Amygdala (tissue), 56 donors: ENCODE measurements at places on chromosomes 5 and 9.

DNA sequence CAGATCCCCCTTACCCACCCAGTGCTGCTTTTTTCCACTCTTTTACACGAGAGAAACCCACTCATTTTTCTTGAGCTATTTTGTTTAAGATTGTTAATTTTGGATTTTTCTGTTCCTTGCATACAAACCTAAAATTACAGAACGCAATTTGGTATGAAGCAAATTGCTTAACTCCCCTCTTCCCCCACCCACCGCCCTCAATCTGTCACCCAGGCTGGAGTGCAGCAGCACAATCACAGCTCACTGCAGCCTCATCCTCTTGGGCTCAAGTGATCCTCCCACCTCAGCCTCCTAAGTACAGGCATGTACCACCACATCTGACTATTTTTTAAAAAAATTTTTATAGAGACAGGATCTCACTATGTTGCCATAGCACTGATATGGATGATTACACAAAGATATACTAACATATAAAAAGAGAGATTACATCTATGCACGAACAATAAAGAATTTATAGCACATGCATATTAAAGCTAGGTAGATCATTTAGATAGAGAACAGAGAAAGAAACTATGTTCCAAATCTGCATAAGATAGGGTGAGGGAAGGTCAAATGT is 203.6 kb downstream of the PIK3R1 start:
- no peak for DNase-seq

DNA sequence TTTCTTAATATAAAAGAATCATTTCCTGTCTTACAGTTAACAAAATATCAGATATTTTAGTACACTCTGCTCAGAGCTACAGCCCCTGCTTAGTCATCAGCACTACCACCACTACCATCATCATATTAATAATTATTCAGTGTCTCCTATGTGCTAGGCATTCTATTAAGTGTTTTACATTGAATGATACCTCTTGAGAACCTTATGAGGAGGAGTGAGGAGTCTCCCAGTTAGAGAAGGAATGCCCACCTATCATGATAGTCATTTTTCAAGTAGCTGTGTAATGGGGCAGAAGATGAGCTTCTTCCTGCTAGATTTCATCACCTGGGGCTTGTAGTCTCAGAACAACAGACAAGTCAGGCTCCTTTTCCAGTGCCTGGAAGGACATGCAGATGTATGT is 238.0 kb downstream of the TRIM32 start:
- no peak for DNase-seq

- DNase-seq: no peak
Observed at GRCh38 chr5:401146-402034, 41.6 kb upstream of the EXOC3 start.

DNA sequence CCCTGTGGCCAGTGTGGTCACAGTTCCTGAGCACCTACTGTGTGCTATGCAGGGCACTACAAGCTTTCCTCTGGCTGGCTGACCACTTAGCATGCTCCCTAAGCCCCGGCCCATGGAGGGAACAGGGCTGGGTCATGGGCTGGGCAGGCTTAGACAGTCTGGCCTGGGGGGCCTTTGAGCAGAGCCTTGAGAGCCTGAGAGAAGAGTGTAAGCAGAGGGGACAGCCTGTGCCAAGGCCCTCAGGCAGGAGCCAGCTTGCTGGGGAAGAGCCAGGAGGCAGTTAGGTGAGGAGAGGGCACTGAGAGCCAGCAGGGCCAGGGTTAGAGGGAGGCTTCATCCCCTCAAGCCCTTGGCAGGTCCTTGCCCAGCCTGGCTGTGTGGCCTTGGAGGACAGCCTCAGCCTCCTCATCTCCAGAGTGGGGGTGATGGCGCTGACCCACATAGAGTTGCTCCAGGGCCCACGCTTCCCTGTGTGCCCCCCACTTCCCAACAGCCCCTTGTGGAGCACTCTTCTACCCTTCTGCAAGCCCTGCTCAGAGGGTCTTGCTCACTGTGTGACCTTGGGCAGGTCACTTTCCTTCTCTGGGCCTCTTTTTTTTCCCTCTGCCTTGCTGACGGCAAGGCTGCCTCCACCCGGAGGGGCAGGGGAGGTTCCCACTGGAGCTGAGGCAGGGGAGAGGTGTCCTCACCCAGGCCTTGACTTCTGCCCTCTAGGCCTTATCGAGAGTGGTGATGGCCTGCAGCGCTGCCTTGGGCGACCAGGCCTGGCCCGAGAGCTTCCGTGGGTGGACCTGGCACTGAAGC is 107.1 kb downstream of the PHF2 start:
- no peak for DNase-seq

GRCh38 chr5:179227580-179228311 is 117.5 kb downstream of the ADAMTS2 start:
- DNase-seq: no peak

GRCh38 chr5:181043285-181044092 is 3.4 kb downstream of the BTNL9 start:
- no peak for DNase-seq

- DNase-seq: no peak
Observed at GRCh38 chr5:175773534-175774070, 97.8 kb upstream of the CPLX2 start.

DNA sequence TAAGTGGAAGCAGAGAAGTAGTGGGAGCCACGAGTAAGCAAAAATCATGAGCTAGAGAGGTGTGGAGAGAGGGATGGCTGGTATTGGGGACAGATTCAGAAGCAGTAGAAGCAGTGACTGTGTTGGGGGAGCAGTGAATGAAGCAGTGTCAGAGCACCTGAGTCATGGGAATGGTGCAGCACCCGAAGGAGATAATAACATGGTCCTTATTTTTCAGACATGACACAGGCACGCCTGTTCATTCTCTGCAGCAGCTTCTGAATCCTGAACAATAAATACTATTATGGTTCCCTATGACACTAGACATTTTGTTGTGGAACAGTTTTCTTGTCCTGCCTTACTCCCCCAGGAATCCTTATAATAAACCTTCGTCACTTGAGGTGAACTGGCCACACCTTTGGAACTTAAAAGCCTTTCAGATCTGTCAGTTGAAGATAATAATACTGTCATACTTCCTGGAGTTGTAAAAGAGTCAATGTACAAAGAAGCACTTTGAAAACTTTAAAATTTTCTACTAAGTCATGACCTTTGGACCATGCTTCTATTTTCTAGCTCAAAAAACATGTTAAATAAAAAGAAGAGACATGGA is 7.0 kb upstream of the RASA1 start:
- no peak for DNase-seq
